GM12878 (cell line): ENCODE measurements at places on chromosomes 3 and 15.

DNA sequence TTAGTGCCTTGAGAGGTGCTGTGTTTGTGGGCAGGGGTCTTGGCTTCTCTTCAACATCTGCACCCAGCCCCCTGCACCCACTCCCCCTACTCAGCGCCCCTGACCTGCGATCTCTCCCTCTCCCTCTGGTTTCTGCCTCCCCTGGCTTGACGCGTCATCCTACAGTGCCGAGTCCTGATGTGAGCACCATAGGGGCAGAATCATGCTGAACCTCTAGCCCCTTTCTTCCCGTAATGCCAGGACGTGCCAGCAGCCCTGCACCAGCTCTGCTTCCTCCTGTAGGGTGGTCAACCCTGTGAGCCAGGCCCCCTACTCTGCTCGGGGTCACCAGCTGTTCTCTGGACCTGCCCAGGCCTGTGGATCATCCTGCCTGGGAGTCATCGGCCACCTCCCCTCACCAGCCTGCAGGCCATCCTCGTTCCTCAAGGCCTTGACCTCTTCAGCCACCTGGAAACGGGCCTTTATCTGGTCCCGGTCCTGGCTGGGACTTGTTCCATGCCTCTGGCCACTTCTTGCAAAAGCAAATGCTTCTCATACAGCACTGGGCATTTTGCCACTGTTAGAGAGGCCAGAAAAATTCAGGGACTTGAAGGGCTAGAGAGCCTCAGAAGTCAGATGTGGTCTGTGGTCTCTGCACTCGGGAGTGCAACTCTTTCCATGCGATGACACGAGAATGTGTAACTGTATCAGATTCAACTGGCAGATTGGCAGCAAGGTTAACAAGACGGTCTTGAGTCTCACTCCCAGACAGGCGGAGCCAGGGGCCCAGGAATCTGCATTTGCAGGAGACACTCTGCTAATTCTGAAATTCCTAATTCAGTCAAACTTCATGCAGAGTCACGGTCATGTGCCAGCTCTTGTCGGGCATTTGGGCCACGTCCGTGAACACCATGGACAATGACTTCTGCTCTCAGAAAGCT lies 16.7 kb upstream of the KLF15 start:
- no peak for DNase-seq

DNA sequence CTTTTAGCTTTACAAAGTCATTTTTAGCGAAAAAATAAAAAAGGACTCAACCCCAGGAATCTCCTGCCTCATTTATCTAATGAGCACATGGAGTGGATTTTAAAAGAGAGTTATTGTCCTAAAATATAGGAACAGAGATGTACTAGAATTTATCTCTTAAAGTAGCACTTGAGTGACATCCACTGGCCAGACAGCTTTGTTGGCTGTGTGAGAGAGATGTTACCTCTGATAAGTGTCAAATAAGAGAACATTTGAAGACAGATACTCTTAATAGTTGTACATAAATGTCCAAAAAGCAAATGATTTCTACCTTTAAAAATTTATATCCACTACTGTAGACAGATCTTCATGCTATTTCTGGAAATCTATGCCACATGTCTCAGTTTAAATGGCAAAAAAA lies 12.3 kb upstream of the MFSD1 start:
- no peak for DNase-seq

DNA sequence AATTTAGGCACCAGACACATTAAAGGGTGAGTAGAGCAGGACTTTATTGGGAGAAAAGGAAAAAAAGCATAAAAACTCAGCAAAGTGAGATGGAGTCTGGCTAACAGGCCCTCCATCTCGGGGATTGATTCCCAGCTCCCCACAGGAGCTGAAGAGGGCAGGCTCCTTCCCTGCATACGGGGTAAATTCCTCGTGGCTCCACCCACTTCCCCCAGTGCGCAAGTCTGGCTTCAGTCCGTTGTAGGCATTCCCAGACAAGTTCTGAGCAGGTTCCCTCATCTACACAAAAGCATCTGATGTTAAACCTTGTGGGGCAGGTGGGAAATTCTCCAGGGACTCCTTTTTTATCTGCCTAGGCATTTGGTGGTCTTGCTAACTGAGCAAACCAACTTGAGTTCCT lies 722.6 kb downstream of the ZNF385D start:
- no peak for DNase-seq

DNA sequence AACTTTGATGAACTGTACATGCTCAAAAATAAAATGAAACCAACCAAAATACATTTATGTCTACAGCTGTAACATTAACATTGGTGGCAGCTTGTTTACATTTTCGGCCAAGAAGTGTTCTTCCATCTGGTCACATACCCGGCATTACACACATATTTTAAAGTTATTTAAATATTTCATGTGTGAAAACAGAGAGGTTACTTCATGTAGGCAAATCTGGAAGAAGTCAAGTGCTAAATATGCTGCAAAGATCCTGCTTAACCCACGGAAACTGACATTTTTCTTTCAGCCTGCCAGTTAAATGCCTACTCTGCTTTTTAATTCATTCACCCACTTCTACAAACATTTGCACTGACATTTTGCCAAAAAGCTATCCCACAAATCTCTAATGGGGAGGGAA lies 69.7 kb downstream of the MB21D2 start:
- DNase-seq, result no peak

GRCh38 chr3:19016851-19017250 lies 131.5 kb upstream of the KCNH8 start:
- DNase-seq, result no peak
